Thoracic aorta (tissue), 2 donors: ENCODE measurements at places on chromosomes 1 and 21. TPM values are rescaled to one million over a fixed set of nuclear protein-coding genes. Genes with fewer than 3 reads are reported as not detected.

CDK18 gene
- 35.2 TPM for total RNA-seq

USH2A gene
- total RNA-seq = not detected

S100A12 gene
- total RNA-seq = not detected

DENND4B gene
- 59.0 TPM for total RNA-seq

DNA sequence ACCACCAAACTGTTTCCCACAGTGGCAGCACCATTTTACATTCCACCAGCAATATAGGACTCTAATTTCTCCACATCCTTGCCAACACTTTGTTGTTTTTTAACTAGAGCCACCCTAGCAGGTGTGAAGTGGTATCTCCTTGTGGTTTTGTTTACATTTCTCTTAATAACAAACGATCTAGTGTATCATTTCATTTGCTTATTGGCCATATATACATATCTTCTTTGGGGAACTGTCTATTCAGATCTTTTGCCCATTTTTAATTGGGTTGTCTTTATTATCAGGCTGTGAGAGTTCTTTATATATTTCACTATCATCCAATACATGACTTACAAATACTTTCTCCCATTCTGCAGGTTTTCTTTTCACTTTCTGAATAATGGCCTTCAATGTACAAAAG lies 18.0 kb downstream of the TRIM33 start:
- H3K27ac ChIP-seq = no peak overlapping the region

GRCh38 chr1:221089803-221090202 lies 210.6 kb downstream of the HLX start:
- no peaks in the 10 kb centered on the region for H3K27me3 ChIP-seq
- H3K4me1 ChIP-seq = no peaks in the 10 kb centered on the region
- no peak for DNase-seq
- H3K4me3 ChIP-seq = no peak overlapping the region
- H3K27ac ChIP-seq = no peak overlapping the region
- H3K36me3 ChIP-seq = no peaks in the 10 kb centered on the region

DNA sequence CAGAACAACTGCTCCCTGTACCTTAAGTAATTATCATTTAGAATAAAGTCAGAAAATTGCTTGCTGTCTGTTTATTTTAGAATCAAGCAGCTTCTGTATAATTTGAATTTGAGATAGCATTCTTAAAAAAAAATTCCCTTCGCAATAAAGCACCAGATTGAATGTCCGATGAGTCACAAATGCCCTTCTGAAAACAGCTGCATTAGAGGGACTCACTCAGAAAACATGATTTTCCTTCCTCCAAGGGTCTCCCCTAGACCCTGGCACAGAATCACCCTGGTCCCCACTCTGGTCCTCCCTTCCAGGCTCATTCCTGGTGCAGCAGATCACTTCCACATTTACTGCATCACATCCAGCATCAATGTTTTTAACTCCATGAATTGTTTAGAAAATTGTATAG lies 471.1 kb upstream of the VAMP3 start:
- no peak for DNase-seq
- H3K27me3 ChIP-seq = no peaks in the 10 kb centered on the region
- H3K27ac ChIP-seq = no peak overlapping the region
- peak overlapping the region; percentile 1 for H3K4me3 ChIP-seq

GRCh38 chr1:39833621-39834385 lies 45.1 kb upstream of the BMP8B start:
- no peaks in the 10 kb centered on the region for H3K36me3 ChIP-seq
- H3K27me3 ChIP-seq = no peaks in the 10 kb centered on the region
- DNase-seq = no peak
- no peak overlapping the region for H3K27ac ChIP-seq

- H3K36me3 ChIP-seq = no peaks in the 10 kb centered on the region
- no peak overlapping the region for H3K27ac ChIP-seq
- no peak for DNase-seq
- peaks cover under 1% of the 10 kb centered on the region for H3K4me1 ChIP-seq
- no peak overlapping the region for H3K4me3 ChIP-seq
Observed at GRCh38 chr1:91680556-91681155, 180.0 kb downstream of the CDC7 start.
